Placental epithelial cell (primary cell): ENCODE measurements at places on chromosomes 12 and 14. TPM values are rescaled to one million over a fixed set of nuclear protein-coding genes. Genes with fewer than 3 reads are reported as not detected.

The ART4 gene
- total RNA-seq: 86.0 and 203 TPM in 2 replicates

The GPRC5D gene
- total RNA-seq: 0.22 TPM in 1 of 2 replicates, not detected in the other

The FOXN4 gene
- total RNA-seq: not detected in 2 replicates

The GNG2 gene
- under 0.01 TPM in 1 of 2 replicates, not detected in the other for total RNA-seq

The PTGDR gene
- not detected in 2 replicates for total RNA-seq

The DCAF4 gene
- 21.6 and 33.6 TPM in 2 replicates for total RNA-seq
